ENCODE measurements at places on chromosomes 11 and 22.

GRCh38 chr22:27752771-27753170, 48.8 kb downstream of the MN1 start:
- DNase-seq = no peak

DNA sequence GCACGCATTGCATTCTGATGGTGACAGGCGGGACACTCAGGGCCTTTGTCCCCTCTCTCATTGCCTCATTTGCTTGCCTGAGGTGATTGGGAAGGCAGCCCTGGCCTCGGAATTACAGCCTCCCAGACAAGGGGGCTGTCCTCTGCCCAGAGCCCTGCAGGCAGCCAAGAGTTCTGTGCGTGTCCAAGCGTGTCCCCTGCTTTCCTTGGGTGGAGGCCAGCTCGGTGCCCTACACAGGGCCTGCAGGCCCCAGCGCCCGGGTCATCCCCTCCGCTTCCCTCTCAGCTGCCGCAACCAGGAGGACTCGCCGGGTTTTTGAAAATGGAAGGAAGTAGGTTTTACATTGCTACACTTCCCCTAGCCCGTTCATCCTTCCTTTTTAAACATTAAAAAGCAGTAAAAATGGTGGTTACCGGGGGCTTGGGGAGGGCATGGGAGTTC, 1.9 kb downstream of the GRAMD4 start:
- DNase-seq = peak; percentile 63

- no peak for DNase-seq
Measured at GRCh38 chr11:2302306-2302895, 588 bp downstream of the TSPAN32 start.

DNA sequence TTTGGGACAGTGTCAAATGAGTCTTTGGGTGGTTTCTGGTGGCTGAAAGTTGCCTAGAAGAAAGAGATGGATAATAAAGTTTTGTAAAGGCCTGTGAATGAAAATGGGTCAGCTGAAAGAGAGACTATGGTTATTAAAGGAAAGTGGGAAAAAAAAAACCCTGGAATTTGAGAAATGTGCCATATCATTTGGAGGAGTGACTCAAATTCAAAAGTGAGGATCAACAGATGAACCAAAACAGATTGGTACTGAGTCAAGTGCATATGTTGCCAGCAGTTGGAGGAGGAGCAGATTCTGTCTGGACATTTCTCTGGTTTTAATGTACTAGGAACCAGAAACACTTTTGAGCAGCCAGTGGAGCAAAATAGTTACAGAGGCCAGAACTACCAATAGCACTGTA, 339.8 kb downstream of the KCNA4 start:
- no peak for DNase-seq

DNA sequence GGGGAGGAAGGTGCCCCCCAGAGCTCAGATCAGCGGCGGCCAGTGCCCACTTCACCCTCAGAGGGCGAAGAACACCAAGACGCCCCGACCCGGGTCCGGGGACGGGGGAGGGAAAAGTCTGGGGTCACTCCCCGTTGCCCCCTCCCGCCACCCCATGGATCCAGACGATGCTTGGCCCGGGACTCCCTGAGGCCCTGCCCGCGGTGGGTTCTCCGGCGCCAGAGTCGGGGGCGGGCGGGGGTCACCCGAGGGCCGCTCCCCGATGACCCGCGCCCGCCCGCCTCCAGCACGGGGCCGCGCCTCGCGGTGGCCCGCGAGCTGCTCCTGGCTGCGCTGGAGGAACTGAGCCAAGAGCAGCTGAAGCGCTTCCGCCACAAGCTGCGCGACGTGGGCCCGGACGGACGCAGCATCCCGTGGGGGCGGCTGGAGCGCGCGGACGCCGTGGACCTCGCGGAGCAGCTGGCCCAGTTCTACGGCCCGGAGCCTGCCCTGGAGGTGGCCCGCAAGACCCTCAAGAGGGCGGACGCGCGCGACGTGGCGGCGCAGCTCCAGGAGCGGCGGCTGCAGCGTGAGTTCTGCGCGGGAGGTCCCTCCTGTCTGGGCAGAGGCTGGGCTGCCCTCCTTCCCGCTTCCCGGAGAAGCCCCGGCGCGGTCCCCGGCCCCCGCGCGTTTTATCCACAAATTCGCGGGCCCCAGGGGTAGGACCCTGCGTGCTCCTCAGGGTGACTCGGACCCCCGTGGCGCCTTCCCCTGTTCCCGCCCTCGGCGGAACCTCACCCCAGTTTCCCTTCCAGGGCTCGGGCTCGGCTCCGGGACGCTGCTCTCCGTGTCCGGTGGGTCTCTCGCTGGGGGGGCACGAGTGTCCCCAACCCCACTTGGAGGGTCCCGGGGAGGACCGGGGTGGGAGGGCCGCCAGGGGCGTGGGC, 1.1 kb downstream of the NLRP6 start:
- no peak for DNase-seq

- DNase-seq = no peak
Measured at GRCh38 chr11:57777969-57778317, 16.3 kb downstream of the CTNND1 start.

DNA sequence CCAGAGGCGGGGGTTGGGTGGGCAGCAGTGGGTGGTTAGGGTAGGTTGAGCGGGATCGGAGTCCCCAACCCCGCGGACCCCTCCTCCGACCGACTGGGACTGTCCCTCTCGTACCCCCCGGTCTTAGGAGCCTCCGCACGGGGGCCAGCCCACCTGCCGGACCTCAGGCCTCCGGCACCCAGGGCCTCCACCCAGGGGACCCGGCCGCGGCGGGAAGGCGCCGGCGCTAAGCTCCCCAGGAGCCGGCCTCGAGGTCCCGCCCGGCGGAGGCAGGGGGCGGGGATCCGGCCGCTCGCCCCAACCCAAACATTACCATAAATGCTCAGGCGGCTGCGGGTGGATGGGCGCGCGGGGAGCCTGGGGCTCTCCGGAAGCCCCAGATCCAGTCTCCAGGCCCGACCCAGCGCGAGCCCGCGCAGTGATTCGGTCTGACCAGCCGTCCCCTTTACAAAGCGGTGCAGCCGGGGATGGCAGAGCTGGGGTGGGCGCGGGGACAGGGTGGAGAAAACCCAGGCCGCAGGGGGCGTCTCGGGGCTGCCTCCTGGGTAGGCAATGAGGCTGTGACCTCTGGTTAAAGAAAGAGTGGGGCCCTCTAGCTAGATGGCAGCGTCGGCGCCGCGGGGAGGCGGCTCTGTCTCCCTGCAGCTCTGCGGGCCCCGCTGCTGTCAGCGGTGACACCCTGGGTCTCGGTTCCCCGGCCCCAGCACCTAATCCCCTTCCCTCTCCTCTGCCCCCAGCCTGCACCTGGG, 4.0 kb upstream of the MCAM start:
- peak; percentile 70 for DNase-seq

Data from mucosa of descending colon (tissue), 3 donors.